ENCODE measurements at places on chromosomes 13 and 19. TPM values are rescaled to one million over a fixed set of nuclear protein-coding genes. Genes with fewer than 3 reads are reported as not detected.

DNA sequence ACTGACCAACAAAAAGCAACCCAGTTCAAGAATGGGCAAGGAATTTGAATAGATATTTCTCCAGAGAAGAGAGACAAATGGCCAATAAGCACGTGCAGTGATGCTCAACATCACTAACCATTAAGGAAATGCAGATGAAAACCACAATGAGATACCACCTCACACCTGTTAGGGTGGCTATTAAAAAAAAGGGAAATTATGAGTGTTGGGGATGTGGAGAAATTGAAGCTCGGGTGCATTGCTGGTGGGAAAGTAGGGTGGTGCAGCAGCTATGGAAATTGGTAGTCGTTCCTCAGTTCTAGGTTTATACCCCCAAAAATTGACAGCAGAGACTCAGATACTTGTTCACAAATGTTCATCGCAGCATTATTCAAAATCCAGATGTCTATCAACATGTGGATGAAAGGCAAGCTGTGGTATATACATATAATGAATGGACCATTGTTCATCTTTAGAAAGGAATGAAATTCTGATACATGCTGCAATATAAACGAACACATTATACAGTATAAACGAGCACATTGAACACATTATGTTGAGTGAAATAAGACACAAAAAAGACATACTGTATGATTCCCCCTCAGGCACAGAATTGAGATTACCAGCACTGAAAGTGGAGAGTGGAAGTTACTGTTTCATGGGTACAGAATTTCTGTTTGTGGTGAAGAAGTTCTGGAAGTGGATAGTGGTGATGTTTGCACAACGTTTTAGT is 927 bp downstream of the CHAMP1 start:
- DNase-seq, result no peak

DNA sequence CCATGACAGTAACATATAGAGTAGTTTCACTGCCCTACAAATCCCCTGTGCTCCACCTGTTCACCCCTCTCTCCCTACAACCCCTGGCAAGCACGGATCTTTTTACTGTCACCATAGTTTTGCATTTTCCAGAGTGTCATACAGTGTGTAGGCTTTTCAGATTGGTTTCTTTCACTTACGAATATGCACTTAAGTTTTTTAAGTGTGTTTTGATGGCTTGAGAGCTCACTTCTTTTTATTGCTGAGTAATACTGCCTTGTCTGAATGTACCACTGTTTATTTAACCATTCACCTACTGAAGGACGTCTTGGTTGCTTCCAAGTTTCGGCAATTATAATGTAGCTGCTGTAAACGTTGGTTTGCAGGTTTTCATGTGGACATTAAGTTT is 175.1 kb downstream of the ITGBL1 start:
- DNase-seq, result no peak

DNA sequence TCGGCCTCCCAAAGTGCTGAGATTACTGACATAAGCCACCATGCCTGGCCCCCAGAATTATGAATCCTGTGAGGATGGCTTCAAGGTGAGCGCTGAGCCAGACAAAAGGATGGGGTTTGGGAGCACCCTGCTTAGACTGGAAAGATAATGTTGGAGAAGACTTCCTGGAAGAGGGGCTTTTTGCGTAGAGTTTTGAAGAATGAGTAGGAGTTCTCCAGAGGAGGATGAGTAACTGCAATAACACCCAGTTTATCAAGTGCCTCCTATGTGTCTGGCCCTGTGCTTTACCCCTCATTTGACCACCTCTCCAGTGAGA is 641 bp upstream of the GDF15 start:
- DNase-seq, result no peak

GRCh38 chr19:4541114-4541805 is 1.4 kb upstream of the LRG1 start:
- no peak for DNase-seq

DNA sequence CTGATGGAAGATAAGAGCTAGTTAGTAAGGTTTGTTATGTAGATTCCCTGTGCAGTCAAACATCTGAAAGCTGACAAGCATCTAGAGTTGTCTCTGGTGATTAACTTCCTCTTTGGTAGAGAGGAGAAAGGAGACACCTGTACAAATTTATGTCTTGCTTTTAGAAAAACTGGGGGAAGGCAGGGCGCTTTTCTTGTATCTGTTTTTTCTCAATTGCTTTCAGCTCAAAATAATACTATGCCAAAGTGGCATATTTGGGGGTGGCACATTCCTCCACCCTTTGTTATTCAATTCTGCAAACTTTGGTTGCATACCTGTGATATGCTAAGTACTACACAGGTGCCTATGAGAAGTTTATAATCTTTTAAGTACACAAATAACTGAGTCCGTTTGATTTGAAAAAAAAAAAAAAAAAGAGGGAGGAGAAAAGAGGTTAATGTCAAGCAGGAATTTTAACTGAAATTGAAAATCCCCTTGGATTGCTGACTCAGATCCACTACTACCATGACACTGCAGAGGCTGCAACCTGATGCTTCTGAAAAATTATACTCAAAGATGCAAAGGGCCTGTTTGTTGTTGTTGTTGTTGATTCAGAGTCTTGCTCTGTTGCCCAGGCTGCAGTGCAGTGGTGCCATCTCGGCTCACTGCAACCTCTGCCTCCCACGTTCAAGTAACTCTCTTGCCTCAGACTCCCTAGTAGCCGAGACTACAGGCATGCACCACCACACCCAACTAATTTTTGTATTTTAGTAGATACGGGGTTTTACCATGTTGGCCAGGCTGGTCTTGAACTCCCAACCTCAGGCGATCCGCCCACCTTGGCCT is 164.8 kb upstream of the NBEA start:
- DNase-seq, result no peak

The MEIS3 gene
- total RNA-seq, result not detected

The KLK8 gene
- not detected for total RNA-seq

The CGB1 gene
- not detected for total RNA-seq

The SYNE4 gene
- 2.1 TPM for total RNA-seq

The ZNF554 gene
- 2.7 TPM for total RNA-seq

The KLF2 gene
- total RNA-seq, result 87.6 TPM

The DHRS12 gene
- total RNA-seq, result 14.1 TPM

The TNFSF13B gene
- total RNA-seq, result 2.7 TPM

The SELENOV gene
- not detected for total RNA-seq

The SBK2 gene
- not detected for total RNA-seq

The XPO4 gene
- total RNA-seq, result 27.4 TPM

The PSG1 gene
- total RNA-seq, result not detected

Measured in activated B cell treated with CpG ODN at 0.5 μM for 24 hours (primary cell).